ENCODE measurements at places on chromosomes 4 and X.

DNA sequence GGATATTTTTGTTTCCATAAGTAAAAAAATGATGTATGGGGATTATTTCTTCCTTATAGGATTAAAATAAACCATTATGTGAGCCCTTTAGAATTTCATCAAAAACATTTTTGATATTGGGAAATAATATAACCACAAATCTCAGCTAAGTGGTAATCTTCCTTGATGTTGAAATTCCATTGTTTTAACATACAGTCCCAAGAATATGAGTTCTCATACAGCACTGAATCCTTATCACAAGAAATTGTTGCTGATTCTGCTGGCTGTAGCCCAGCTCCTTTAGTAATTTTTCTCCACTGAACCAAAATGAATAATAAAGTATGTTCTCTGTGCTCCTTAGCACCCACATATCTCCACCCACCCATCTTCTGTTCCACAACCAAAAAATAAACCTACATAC, 41.9 kb upstream of the FAM47B start:
- no peak for DNase-seq

DNA sequence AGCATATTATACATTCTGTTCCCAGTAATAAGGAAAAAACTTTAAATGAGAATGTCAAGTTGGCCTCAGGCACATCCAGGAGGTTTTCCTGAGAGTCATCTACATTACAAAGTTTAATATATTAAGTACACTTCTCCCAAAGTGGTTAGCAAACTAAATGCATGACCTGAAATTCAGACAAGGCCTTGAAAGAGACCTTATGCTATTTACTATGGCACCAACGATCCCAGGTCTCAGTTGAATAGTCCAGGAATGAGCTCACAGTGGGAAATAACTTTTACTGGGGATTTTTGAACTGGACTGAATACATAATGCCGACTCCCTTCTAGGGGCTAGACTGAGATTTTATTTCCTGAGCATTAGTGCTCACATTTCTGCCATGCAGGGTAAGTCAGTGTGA, 1577.5 kb upstream of the PCDH7 start:
- no peak for DNase-seq

- no peak for DNase-seq
These were observed 111.8 kb downstream of the APBB2 start for GRCh38 chr4:41102414-41103092.

GRCh38 chr4:25826074-25826752, 36.6 kb downstream of the SEL1L3 start:
- DNase-seq = no peak

GRCh38 chr4:76800902-76801301, 97.0 kb downstream of the SOWAHB start:
- DNase-seq = no peak

GRCh38 chrX:50470103-50471031, at the start of gene DGKK:
Gene DGKK, minus strand, starts transcription at chrX:50470825. Its CDS starts 147 bp downstream, at chrX:50470678.
- DNase-seq = no peak

DNA sequence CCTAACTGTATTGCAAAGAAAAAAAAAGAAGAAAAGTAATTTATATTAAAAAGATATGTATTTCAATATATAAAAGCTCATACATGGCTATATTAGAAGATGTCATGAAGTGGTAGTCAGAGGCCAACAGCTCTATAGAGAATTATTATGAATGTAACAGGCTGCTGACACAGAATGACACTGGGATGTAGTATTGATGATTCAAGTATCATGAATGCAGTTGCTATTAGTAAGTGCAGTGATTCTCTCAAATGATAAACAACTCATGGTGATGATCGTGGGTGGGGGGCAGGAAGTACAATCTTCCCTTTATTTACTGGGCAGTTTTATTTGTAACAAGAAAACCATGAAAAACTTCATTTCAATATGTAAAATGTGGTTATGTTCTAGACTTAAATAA, 124.6 kb downstream of the COL4A6 start:
- no peak for DNase-seq

DNA sequence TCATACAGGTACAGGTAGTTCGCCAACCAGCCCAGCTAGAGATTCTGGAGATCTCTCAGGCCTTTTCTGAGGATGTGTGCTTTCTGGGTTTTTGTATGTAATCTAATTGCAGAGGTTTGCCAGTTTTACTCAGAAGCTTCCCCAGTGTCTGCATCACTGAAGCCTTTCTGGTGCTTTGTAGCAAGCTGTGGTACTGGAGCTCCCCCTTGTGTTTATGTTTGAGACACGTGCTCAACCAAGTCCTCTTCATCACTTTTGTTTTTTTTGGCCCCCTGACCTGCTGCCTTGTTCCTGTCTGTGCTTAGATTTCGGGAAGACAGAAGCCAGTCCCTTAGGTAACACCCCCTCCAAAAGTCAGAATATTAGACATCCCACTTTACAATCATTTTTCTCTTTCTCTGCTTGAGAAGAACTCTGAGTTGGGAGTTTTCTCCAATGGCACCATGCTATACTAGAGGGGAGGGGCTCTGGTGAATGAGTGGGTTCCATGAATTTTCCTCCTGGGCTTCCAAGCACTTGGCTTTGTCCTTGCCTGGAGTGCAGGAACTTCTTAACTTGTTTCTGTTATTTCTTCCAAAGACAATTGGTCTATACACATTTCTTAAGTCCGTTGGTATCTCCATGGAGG, 128.4 kb upstream of the TBC1D9 start:
- no peak for DNase-seq

GRCh38 chr4:53847965-53848364, 216.4 kb downstream of the CHIC2 start:
- DNase-seq = no peak

DNA sequence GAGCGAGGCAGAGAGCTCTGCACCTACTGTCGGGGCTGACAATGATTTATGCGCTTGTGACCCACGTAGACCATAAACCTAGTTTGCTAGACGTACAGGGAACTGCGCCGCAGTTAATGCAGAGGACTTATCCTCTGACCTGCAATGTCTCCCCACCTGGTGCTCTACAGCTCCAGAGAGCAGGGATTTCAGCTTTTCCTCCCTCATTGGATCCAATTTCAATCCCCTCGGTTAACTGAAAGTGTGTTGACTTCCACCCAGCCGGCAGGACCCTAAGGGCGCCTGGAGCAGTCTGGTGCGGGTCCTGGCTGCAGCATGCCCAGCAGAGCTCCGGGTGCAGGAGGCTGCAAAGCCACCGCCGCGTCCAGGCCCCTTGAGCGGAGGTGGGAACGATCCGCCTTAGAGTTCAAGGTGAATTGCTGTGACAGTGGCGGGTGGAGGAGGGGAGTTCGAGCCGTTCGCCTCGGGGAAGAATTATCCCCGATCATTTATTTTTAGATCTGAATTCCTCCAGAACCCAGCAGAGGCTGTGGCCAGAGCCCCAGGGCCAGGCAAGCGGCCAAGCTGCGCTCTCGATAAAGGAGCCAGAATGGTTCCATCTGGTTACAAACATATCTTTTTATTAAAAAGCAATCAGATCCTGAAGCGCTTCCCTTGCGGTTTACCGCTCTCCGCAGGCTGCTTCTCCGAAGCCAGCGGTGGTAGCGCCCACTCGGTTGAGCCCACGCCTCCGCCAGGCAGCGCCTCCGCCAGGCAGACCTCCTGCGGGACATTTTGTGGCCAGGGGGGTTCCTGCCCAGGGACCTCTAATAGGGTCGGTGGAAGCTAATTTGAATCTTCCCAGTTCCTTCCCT, 66.0 kb downstream of the FBXO8 start:
- no peak for DNase-seq

DNA sequence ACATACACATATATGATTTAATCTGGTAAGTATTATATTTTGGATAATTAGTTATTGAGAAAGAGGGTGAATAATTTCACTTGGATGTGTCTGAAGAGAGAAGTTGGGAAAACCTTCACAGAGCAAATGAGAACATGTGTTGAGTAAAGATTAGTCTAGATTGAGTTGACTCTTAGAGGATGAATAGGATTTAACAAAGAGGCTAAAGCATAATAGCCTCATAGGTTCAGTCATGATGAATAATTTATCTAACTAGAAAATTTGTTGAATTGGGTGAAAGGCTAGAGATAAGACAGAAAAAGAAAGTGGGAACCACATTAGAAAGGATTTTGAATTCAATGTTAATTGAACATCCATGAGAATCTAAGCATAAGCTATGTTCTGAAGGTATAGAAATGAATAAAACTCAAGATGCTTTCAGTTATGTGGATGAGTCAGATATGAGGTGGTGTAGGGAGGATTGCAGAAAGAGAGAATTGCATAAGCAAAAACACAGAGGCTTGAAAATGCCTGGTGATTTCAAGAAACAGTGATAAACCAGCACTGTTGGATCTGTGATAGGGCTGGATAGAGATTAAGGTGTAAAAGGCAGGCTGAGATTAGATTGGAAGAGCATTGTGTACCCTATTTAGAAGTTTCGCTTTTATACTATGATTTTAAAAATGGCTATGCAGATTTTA, 207.6 kb upstream of the NR3C2 start:
- no peak for DNase-seq

GRCh38 chr4:8280876-8281440, 11.4 kb downstream of the HTRA3 start:
- no peak for DNase-seq

DNA sequence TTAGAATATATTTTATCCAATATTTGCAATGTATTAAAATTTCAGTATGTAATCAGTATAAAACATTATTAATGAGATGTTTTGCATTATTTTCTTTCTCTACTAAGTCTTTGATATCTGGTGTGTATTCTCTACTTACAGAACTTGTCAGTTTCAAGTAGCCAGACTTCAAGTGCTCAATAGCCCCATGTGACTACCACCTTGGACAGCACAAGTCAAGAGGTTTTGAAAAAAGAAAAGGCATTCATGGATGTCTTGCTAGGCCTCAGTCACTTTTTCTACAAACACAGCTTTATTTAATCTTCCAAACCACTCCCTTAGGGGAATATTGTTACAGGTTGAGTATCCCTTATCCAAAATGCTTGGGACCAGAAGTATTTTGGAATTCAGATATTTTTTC, 189.4 kb downstream of the QDPR start:
- no peak for DNase-seq

DNA sequence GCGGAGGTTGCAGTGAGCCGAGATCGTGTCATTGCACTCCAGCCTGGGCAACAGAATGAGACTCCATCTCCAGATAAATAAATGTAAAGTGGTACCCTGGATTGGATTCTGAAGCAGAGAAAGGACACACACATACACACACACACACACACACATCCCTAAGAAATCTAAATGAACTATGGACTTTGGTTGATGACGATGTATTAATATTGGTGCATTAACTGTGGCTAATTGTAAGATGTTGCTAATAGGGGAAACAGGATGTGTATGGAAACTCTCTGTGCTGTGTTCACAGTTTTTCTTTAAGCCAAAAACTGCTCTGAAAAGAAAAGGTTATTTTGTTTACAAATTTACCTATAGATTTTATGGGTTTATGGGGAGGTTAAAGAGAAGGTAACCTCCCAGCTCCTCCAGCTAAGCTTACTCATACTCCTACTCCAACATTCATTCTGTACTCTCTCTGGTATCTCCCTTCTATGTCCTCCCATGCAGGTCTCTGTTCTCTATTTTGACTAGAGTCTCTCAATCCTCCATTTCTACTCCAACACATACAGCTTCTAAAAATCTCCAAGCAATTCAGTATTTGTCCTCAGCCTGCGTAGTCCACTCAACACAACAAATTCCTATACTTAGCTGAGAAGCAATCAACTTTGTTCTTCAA, 46.5 kb upstream of the RELL1 start:
- DNase-seq = no peak

DNA sequence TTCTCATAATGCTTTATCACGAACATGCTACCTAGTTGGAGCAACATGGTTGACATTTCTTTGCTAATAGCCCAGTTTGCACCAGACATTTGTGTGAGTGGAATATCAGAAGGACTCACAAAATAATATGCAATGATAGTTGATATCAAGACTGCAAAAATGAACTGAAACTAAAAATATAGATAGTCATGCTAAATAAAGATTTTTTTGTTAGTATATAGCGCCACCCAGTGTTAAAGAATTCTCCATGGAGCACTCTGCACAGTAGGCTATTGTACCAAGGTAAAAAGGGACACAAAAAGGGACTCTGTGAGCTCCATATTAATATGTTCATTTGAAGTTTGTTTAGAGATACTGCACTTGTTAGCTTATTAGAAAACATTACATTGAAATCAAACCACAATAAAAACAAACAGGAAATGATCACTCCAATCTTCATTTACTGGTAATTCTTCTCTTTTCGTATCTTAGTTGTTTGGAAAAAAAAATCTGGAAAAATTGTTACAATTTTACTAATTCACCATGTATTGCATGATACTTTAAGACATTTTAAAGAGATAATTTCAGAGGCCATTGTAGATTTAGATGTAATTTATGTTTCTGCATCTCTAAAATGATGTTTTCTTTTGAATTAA, 1509.6 kb downstream of the ADGRL3 start:
- DNase-seq = no peak

- DNase-seq = no peak
These were observed 7.8 kb upstream of the GPR82 start for GRCh38 chrX:41716222-41716621.

DNA sequence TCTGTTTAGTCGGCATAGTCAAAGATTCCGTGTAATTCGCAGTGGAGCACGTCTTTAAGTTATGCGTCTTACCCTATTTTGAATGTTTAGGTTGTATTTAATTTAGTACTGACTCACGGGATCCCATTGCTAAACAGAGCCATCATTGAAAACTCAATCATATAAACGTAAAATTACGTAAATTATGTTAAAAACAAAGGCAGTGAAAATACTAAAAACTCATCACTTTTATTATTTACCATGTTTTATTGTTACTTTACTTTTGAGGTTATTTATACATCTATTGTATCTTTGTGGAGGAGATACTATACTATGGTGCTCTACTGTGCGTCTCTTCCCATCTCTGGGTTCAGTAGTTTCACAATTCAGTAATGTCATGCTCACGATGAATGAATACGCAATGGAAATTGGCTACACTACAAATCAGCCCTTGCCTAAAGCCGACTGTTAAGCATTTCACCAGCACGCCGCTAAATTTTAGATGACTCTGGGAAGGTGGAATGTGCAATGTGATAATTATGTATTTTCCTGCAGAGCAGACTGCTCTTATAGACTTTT, 944 bp downstream of the FUNDC2 start:
- no peak for DNase-seq
